ENCODE measurements at places on chromosomes 16 and 17. TPM values are rescaled to one million over a fixed set of nuclear protein-coding genes. Genes with fewer than 3 reads are reported as not detected.

- no peak for DNase-seq
These were observed 1.5 kb upstream of the KRTAP3-1 start for GRCh38 chr17:41010441-41010840.

- no peak for DNase-seq
These were observed at the start of gene HAP1 for GRCh38 chr17:41734139-41734948. HAP1 (minus strand) TSS chr17:41734643; CDS start chr17:41734634, 9 bp downstream.

GRCh38 chr16:3311496-3311895 is 6.2 kb downstream of the ZNF75A start:
- no peak for DNase-seq

DNA sequence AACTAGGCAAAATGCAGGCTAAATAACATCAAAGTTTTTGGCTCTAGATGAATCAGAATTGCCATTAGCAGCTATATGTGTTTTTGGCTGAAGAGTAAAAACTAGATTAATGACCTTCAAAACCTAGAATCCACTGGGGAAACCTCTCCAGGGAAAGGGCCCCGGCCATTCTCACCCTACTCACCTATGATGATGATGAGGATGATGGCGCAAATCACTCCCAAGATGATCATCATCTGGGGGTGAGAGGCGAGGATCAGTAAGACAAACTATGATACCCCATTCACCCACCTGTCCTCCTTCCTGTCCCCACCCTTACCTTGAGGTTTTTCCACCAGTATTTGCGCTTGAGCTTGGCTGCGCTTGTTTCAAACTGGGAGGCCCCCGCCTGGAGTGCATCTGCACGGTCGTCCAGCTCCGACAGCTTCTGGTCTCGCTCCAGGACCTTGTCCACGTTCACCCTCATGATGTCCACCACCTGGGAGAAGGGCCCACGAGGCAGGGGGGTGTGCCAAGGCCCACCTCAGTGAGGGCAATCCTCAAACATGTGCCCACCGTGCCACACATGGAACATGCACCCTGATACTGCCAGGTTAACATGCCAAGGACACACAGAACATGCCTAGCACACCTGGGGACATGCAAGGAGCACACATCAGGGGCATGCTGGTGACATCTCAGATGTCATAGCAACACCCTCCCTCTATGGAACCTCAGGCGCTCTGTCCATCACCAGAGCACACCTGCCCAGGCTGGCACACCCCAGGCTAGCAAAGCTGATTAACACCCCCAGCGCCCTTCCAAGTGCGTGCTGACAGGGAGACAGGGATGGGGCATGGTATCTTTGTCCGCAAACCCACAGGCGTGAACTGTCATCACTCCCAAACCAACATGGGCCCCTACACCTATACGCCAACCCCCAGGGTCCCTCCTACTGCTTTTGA is 1.2 kb downstream of the VAMP2 start:
- no peak for DNase-seq

DNA sequence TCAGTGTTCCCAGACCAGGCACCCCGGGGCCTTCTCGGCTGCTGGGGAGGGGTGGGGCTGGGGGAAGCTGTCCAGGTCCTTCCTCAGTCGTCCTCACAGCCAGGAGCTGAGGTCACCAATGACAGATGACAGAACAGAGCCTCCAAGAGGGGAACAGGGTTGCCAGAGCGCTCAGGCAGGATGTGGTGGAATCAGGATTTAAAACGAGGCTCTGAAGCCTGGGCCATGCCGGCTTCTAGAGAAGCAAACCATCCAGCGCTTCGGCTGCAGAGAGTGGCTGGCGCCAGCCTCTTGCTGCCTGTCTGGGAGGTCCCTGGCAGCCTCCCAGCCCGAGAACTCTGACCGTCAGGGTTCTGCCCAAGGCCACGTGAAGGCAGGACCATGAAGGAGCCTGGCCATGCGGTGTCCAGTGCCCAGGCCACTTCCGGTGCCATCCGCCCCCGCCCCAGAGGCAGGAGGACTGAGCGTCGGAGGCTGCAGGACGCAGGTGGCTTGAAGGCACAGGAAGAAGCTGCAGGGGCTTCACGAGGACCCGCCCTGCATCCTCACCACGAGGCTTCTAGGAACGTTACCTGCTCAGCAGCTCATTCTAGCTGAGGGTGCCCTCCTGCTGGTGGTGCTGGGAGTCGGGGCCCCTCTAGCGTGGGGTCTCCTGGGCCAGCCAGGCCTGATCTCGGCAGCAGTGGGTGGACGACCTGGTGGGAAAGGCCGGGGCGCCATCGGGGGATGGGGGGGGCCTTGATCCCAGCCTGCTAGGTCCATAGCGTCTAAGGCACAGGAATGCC is 78.5 kb downstream of the KLHDC4 start:
- DNase-seq = no peak

The KRT38 gene
- not detected for total RNA-seq

The HS3ST3A1 gene
- not detected for total RNA-seq

The EVI2B gene
- 106 TPM for total RNA-seq

The MMP28 gene
- 0.44 TPM for total RNA-seq
